ENCODE measurements at places on chromosomes 2 and 18. TPM values are rescaled to one million over a fixed set of nuclear protein-coding genes. Genes with fewer than 3 reads are reported as not detected.

DNA sequence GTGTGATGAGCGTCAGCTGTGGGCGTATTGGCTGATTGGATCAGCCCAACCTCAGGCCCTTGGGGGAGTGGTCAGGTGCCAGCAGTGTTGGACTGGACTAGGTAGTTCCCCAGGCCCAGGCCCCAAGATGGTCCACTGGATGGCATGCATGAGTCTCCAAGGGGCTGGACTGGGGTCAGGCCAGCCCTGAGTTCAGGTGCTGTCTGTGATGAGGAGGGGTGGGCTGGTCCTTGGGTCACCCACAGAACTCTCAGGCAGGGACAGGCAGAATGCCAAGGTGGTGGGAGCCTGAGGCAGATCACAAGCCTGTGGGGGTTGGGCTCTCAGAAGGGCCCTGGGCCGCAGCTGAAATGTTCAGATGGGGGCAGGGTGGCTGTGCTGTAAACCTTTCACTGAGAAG lies 59.5 kb upstream of the THUMPD2 start:
- no peak for DNase-seq

DNA sequence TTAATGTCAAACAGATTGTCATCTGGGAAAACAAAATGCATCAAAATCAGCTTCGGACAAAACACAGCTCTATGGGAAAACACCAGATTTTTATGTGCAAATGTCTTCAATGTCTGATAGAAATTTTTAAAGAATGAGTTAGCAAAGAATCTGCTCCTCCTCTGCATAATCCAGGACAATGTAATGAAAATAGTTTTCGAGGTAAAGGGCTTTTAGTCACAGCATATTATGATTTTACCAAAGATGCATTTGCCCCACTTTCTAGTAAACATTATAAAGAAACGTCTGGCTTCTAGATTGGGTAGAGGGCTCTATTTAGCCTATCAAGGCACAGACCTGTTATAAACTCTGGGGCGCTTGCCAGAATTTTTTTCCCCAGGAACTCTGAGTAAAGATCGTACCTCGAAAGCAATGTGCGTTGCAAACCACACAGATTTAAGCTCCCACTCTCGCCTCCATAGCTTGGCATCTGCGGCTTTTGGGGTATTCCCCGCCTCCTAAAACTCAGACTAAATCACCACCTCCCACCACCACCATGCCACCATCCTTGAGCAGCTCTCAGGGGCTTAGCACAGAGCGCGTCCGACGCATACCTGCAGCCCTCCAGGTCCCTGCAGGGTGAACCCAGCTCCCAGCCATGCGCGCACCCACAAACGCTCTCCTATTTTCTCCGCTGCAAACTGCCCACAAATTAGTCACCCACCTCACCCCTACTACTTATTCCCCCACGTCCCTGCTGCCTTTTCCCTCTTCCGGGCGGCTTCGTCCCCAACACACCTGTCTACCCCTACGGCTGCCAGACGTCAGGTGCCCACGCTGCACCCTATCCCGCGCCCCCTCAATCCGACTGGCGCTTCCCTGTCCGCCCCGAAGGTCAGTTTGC lies 829 bp downstream of the ACVR1C start:
- peak; percentile 38 for DNase-seq

- DNase-seq, result no peak
These were observed 1597.5 kb upstream of the PIK3C3 start for GRCh38 chr18:40357536-40357935.

GRCh38 chr2:32061973-32062861 lies 1.1 kb upstream of the SPAST start:
- no peak for DNase-seq

DNA sequence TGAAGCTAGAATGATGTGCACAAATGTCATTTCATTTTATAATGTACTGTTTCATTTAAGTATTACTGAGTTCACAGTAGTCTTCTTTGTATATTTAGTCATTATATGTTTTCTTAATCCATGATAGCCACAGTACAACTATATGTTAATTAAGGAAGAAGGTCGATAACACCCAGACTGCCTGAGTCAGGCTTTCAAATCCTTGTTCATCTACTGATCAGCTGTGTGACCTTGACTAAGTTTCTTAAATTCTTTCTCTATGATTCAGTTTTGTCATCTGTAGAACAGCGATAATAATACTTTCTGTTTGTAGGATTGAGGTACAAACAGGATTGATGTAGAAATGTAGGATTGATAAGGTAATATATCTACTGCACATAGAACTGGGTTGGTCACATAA lies 5.4 kb downstream of the GCC2 start:
- no peak for DNase-seq

GRCh38 chr2:141557329-141558095 lies 573.3 kb downstream of the LRP1B start:
- no peak for DNase-seq

DNA sequence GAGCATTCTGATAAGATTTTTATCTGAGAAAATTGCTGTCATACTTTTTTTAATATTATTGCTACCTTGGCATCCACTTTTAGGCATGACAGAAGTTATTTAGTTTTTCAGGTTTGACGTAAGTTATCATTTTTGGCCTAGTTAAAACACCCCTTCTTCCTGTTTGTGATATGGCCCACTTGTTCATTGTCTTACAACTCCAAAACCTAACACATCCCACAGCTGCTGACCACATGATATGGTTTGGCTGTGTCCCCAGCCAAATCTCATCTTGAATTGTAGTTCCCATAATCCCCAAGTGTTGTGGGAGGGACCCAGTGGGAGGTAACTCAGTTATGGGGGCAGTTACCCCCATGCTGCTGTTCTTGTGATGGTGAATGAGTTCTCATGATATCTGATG lies 388.1 kb downstream of the SLC4A3 start:
- no peak for DNase-seq

DNA sequence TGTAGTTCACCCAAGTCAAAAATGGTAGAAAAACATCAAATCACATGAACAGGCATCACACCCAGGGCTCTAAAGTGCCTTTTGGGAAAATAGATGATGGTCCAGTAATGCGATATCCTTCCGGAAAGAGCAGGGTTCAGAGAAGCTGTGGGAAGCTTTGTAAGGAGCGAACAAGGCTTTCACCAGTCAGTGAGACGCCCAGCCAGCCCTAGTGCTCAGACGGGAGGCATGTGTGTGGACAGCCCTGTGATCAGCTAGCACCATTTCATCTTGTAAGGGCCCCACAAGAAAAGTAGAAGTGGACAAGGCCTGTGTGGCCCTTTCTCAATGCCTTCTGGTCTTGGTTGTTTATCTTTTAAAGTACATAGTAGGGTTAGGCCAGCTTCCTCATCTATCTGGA lies 76.1 kb downstream of the SMIM21 start:
- no peak for DNase-seq

GRCh38 chr2:174117951-174118930 lies 130.1 kb downstream of the OLA1 start:
- DNase-seq, result no peak

DNA sequence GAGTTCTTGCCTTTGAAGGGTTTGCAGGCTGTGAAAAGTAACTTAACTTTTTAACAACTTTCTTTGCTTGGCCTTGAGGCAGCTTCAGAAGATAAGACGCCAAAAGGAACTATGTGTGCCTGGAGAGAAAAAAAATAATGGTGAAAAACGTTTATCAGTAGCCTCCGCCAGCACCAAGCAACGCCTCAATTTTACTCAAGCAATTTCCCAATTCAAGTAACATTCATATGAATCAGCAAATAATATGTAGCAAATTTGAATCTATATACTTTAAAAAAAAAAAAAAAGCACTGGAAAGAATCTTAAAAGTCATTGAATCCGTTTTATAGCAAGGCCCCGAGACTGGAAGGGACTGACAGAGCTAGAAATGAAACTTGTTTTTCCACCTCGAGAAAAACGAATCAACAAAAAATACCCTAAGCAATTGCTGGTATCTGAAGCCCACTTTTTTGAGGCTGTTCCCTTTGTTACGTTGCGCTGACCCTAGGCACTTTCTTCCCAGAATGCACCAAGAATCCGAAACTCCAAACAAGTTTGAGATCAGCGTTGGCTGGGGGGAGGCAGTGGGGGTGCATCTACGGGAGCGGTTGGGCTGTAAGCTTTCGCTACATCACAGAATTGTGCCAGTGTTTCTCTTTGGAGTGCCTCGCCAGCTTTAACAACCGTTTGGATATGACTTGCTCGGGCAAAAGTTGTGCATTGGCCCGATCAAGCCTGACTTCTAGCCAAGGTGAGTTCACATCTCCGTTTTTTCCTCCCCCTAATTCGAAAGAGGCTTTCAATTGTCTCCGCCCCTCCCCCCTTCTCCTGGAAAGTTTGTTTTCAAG lies 2.7 kb upstream of the TGIF1 start:
- peak; percentile 62 for DNase-seq

DNA sequence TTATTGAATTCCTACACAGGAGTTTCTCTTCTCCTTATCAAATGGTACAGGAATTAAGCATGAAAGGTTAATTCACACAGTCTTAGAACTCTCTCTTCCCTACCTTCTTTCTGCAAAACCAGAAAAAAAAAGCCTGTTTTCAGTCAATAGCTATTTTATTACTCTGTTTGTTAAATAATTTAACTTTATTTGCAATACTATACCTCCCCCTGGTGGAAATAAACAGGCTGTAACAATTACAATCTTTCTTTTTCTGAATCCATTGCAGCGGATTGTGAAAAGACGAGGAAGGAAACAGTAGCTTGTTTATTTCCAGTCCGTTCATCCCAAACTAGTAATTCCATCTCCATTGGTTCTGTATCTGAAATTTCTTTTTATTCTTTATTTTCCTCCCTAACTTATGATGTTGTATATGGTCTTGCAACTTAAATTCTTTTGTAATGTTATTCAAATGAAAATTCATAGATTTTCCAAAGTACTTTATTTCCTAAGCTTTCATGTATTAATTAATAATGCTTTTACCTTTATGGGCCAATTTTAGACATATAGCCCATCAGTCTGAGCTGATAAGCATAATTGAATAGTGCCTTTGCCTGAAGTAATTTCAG lies 165.2 kb downstream of the SH3BP4 start:
- no peak for DNase-seq

- DNase-seq, result no peak
These were observed 178.4 kb upstream of the EPAS1 start for GRCh38 chr2:46118656-46119371.

DNA sequence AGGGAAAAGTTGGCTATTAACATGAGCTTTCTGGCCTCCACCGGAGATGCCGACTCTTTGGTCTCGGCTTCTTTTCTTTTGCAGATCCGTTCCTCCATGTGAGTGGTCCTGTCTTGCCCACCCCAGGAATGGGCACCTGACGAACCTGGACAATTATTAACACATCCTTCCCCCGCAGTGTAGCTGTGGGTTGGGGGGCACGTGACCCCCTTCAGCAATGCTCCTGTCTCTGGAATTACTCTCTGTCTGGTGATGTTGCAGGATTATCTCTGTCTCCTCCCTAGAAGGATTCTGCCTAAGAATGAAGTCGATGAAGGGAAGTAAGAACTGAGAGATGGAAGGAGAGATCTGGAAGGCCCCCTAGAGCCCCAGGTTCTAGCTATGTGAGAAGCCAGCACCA lies 115.2 kb upstream of the NPAS2 start:
- DNase-seq, result no peak

GRCh38 chr2:62224976-62225375 lies 29.1 kb downstream of the B3GNT2 start:
- DNase-seq, result no peak

DNA sequence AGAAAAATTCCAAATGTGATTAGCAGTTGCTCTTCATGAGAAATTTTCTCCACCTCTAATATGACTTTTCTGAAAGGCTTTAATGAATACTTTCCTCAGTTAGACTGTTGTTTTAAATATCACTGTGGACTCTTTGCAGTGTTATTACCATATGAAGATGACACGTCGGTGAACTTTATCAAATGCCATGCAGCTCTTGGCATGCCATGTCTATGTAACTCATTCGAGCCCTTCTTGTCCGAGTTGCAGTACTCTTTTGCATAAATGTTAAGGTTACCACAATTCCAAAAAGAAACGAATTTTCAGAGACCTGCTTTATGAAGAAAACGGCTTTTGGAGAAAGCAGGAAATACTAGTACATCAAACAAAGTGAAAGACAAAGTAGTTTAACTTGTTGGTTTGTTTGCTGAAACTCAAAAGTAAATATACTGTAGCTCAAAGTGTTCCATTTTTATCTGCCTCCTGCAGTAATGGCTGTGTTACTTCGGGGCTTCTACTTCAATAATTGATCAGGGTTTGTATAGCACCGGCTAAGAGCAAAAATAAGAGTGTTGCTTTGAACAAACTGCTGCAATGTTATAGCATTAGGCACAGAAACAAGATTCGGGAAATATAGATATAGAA lies 204.1 kb downstream of the ARHGAP15 start:
- no peak for DNase-seq

Gene NGEF
- total RNA-seq, result 0.23 TPM

Gene RGPD3
- total RNA-seq, result 0.48 TPM

Gene C2orf81
- total RNA-seq, result 6.4 TPM

Gene MARCO
- not detected for total RNA-seq

Gene TUBA4B
- total RNA-seq, result not detected
